ENCODE measurements at places on chromosomes 13 and 19. TPM values are rescaled to one million over a fixed set of nuclear protein-coding genes. Genes with fewer than 3 reads are reported as not detected.

The CEACAM4 gene
- total RNA-seq: 0.24 TPM

The ZNF264 gene
- total RNA-seq: 24.6 TPM

The RAB3D gene
- total RNA-seq: 141 TPM

The TMEM59L gene
- total RNA-seq: 0.28 TPM

The LNX2 gene
- 13.5 TPM for total RNA-seq

The ZNF541 gene
- 0.08 TPM for total RNA-seq
